Effector memory CD4-positive, alpha-beta T cell (primary cell): ENCODE measurements at places on chromosomes 7 and 10.

DNA sequence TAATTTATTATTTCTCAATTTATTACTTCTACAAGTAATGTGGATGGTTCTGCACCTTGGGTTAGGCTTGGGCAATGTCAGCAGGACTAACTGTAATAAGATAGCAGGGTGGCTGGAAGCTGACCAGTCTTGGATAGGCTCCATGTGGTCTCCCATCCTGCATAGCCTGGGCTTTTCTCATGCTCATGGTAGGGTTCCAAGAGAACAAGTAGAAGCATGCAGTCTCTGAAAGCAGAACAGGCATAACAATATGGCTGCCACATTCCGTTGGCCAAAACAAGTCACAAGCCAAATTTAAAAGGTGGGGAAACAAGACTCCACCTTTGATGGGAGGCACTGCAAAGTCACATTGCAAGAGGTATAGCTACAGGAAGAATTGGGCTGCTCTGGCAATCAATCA is 98.6 kb upstream of the MDFIC start:
- no peak for DNase-seq

- no peak for DNase-seq
Measured at GRCh38 chr10:100357059-100357858, 10.2 kb downstream of the SCD start.

- DNase-seq, result no peak
Measured at GRCh38 chr7:99840136-99840869, 12.5 kb downstream of the CYP3A43 start.

- DNase-seq, result no peak
Measured at GRCh38 chr7:50658696-50659095, 93.5 kb upstream of the DDC start.

DNA sequence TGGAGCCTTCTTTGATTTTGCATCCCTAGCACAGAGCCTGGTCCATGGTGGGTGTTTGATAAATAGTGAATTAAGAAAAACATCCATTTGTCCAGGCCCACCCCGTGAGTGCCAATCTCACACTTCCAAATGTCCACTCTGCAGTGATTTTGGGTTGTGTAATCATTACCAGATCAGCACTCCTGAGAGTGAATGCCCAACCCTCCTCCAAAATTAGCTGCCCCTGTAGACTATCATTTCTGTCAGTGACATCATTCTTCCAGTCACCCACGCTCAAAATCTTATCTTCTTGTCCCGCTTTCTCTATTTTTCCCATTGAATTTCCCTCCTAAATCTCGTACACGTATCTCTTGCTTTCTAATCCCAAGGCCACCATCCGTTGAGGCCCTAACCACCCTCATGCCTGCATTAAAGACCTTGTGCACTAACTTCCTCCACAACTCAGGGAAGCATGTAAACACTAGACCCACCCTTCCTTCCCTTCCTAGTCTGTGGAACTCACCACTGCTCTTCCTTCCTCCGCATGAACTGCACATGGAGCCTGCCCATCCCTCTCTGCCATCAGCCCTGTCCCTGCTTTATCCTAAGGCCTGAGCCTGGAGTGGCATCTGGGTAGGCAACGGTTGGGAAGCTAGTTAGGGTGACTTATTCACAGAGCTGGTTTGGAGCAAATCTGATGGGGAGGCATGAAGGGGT is 32.8 kb downstream of the PIK3AP1 start:
- DNase-seq, result no peak

DNA sequence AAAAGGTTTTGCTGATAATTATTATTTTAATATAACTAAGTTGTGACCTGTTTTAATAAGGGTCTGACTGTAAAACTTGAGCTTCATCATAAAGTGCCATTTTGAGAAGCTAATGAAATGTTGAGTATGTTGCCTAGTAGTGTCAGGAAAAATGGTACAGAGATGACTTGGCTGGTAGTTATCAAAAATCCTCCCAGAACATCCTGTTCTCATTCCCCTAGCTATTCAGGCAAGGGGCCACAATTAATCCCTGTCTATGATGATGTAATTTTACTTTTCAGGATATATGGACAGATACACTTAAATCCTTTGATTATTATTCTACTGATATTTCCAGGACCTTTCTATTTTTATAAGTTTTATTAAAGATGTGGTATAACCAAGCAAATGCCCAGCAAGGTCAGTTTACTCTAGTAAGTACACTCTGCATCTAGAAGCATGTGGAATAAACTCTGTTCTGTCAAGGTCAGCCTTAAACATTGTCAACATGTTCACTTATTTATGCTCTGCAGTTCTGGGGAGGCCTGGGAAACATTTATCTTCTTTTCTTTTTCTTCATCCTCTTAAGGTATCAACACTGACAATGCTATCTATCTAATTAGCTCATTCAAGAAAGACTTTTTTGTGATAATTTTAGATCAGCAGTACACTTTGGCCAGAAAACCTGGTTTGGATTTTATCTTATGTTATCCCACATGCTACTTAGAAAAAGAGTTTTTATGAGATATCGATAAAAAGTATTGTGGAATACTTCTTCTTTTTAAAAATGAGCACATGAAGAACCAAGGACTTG is 32.1 kb downstream of the BTRC start:
- no peak for DNase-seq

DNA sequence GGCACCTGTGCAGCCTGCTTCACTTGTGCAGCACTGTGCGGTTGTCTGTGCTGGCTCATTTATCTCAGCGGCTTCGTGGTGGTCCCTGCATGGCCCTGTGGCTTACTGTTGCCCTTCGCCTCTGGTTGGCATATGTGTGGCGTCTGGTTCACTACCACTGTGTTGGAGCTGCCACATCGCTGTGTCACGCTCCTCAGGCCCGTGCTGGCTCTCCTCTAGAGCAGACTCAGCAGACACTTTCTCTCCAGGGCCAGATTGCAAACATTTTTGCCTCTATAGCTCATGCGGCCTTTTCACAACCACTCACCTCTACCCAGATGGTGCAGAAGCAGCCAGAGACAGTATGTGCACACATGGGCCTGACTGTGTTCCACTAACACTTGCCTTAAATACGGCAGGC is 37.9 kb downstream of the PPP2R2D start:
- no peak for DNase-seq

DNA sequence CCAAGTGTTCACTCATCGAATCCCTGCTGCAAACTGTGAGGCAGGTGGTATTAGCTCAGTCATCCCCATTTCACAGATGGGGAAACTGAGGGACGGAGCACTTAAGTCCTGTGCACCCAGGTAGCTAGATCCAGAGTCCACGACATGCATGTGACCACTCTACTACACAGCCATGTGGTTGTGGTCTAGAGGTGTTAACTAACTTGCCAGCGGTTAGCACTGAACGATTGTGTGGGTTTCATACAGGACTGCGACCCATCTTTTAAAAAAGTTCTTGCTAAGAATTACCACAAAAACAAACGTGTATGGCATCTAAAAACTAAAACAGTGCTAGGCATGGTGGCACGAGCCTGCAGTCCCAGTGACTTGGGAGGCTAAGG is 16.1 kb upstream of the ABCC2 start:
- DNase-seq, result no peak

GRCh38 chr10:101261702-101262101 is 32.4 kb upstream of the LBX1 start:
- DNase-seq, result no peak

- DNase-seq, result no peak
Measured at GRCh38 chr7:51315393-51316261, 982 bp downstream of the COBL start.

- DNase-seq, result no peak
Measured at GRCh38 chr7:151380199-151381097, 29.4 kb downstream of the WDR86 start.

DNA sequence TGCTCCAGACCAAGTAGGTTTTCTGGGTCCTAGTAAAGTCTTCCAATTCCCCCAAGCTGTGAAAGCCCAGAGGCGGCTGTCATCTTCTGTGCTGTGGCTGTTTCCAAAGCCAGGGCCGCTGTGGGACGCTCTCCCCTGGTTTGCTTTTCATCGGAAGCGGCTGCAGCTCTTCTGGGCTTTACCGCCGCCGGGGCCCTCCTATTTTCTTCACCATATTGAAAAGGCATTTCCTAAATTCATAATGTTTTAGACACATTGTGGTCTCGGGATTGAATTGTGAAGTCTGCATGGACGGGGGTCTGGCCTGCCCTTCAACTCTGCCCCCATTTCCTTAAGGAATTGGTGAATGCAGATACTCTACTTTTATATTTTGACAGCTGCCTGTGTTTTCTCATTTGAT is 551.4 kb upstream of the MGMT start:
- DNase-seq, result no peak

- no peak for DNase-seq
Measured at GRCh38 chr10:93352638-93353383, 129.3 kb downstream of the MYOF start.

DNA sequence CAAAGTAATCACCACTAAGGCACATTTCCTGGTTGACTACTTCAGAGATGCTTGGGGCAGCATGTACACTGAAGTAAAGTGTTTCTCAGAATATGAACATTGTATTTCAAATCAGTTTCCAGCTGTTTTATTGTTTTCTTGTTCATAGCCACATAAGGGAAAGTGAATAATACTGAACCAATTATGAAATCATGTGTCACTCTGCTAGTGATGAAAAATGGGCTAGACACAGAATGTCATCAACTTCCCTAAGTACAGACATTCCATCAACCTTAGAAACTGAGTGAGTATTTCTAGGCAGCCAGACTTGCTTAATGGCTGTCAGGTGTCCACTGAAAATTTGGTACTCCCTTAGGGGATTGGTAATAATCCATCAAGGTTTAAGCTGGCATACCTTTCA is 603.5 kb downstream of the ARL4A start:
- DNase-seq, result no peak

GRCh38 chr10:57186201-57186600 is 825.1 kb upstream of the ZWINT start:
- DNase-seq, result no peak

DNA sequence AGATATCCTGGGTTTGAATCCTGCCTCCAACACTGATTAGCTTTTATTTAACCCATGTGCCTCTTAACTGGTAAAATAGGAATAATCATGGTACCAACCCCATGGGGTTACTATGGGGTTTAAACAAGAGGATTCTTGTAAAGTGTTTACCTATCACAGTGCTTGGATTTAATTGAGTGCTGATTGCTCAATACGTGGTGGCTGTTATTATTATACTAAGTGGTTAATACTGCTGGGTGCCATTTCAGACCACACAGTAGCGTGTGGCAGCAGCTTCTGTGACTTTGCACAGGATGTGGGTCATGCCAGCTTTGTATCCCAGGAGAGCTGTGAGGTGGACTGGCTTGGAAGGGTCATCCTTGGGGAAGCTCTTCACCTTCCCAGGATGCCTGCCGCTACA is 177.2 kb downstream of the SEC23IP start:
- DNase-seq, result no peak

DNA sequence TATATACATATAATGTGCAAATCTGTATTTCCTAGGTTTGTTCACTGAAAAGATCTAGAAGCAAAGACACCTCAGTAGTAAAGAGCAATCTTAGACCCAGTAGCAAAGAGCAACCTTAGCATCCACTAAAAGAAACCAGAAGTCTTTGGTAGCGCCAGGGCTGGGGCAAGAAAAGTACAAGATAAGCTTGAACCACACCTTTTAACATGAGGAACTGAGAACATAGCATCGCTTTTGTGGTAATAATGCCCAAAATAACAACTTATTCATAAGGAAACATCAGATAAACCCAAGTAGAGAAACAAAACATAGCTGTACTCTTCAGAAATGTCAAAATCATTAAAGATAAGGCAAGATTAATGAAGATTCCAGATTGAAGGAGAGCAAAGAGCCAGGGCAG is 173.4 kb downstream of the IMMP2L start:
- no peak for DNase-seq

- DNase-seq, result no peak
Measured at GRCh38 chr10:10830293-10830986, 187.2 kb upstream of the CELF2 start.

DNA sequence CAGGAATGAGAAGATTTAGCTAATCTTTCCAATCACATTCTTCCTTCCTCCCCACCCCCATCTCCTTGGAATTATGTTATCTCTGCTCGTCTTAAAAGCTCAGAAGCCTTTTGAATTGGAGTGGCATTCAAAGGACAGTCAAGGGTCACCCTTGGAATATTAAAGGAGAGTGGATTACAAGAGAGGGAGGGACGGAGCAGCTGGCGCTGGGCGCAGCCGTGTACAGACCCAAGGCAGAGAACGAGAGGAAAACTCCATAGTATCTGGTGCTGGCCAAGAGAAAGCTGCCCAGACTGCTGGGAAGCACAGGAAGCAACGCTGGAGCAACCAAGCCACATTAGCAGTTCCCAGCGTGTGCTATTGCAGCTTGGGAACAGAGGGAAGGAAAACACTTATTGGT is 95.7 kb downstream of the POU6F2 start:
- DNase-seq, result no peak

DNA sequence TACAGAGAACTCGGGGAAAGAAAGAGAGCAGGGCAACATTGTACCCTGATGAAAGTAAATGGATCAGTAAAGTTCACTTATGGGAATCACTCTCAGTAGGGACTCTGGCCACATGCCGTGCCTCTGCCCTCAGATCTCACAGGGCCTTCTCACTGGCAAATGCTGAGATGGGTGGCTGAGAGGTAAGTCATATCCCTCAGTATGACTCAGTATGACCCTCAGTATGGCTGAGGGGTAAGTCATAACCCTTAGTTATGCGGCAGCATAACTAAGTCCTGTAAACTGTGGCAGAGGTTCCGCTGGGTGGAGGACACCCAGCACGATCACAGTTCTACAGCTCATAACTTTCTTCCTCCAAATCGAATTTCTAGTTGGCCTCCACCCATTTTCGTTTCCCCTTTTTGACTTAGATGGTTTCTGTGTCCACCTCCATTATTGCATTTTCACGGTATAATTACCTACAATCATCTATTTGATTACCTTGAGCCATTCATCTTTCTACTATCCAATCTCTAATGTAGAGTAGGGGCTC is 26.5 kb upstream of the WNT16 start:
- no peak for DNase-seq

DNA sequence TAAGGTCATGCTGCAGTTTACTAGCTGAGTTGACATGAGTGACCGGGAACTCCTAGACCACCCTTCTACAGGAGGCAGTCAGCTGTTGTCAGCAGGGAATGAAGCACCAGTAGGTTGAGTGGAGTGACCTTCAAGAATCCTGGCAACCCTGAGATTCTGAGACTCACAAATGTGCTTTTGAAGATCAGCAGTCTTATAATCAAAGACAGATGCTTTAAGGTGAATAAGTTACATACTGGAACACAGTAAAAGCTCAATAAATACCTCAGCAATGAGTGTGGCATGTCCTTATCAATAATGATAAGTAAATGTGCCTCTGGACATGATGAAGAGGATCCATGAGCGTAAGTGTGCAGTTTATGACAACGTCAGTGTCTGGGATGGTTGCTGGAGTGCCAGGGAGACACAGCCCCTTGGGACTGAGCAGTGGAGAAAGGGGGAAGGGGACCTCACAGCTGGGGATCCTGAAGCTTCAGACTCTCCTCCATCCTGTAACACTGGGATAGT is 11.9 kb upstream of the OR6V1 start:
- DNase-seq, result no peak
